Aorta (tissue), 5 donors: ENCODE measurements at places on chromosomes 12 and 14. TPM values are rescaled to one million over a fixed set of nuclear protein-coding genes. Genes with fewer than 3 reads are reported as not detected.

The RFX4 gene
- not detected for polyA plus RNA-seq

The LUM gene
- polyA plus RNA-seq, result 92.4 TPM

The OR6C2 gene
- not detected for polyA plus RNA-seq

The MYF6 gene
- polyA plus RNA-seq, result not detected

GRCh38 chr12:7782055-7782454 is 7.1 kb upstream of the NANOG start:
- no peak for DNase-seq

DNA sequence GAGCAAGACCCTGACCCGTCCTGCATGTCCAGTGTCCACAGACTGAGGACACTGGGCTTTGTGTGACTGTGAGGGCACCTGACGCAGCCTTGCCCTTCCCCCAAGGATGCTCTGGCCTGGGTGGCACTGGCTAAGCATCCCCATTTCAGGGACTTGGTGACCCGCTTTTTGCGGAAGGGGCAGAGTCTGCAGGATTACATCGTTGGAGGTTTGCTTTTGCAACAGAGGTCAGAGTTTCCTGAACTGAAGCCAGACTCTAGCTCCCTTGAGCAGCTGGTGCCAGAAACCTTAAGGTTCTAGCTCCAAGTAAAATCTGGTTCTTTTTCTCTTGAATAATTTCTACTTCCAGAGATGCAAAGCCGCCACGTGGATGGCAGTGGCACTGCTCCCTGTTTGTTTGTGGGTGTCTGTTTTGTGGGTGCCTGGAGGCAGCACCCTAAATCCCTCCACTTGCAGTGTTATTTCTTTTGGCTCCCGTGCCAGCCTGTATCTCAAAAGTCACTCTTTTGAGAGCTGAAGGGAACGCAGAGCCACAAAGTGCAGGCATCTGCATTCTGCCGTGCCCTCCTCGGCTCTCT is 184.7 kb downstream of the TSPAN9 start:
- DNase-seq, result no peak

DNA sequence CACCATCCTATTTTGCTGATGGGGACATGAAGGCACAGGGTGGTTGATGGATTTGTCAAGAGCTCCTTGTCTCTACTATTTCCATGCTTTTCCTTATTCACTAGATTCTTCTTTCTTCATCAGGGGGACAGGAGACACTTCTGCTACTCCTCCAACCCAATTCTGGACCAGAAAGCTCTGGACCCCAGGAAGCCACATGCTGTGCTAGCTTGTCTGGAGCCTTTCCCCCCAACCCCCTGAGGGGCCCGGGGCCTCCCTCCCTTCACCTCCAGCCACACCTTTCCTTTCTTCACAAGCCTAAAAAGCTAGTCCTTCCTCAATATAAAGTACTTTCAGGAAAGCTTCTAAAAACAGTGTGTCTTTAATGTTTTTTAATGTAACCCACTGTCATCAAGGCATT is 75.1 kb upstream of the CAPRIN2 start:
- no peak for DNase-seq

DNA sequence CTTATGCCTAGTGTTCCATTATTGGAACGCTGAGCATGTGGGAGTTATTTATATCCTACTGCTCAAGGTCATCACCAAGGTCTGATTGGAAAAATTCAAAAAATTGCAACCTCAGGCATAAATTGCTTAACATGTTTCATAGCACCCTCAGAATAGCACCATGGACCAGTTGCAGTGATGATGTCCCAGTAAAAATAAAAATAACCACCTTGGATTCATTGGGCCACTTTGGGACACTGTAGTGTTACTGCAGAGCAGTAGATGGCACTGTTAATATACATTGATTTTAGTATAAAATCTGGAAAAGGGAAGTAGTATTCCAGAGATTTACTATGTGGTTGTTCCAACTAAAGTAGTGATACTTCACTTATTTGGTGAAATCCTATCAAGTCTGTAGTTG is 31.0 kb upstream of the PTCSC3 start:
- no peak for DNase-seq

- no peak for DNase-seq
These were observed 229.5 kb downstream of the CACNA1C start for GRCh38 chr12:2282318-2282717.

DNA sequence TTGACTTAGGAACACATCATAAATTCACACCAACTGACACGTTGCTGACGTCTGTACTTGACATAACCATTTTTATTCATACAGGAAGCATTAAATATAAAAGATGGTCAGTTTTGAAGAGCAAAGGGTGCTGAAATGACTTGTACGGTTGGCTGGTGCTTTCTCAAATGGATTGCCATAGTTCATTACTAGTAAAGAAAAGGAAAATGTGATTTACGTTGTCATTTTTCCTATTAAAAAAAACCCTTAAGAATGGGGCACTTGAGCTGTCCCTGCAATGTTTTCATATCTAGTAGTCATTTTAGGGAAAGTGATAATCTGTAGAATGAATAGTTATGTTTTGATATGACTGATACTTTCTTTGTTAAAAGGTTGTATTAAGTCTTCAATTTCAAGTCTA is 22.5 kb upstream of the MANSC4 start:
- no peak for DNase-seq
